Stimulated activated naive B cell treated with anti-CD40 and anti-IgM and Interleukin-4, amounts not matched to agents 10 μg/mL and 1 μg/mL and 100 μg/mL, for 72 hours (primary cell): ENCODE measurements at places on chromosomes 13 and 19.

GRCh38 chr13:88162076-88162702, 491.0 kb downstream of the SLITRK5 start:
- DNase-seq = no peak

- DNase-seq = no peak
Measured at GRCh38 chr13:44435919-44436510, 62.4 kb downstream of the SERP2 start.

DNA sequence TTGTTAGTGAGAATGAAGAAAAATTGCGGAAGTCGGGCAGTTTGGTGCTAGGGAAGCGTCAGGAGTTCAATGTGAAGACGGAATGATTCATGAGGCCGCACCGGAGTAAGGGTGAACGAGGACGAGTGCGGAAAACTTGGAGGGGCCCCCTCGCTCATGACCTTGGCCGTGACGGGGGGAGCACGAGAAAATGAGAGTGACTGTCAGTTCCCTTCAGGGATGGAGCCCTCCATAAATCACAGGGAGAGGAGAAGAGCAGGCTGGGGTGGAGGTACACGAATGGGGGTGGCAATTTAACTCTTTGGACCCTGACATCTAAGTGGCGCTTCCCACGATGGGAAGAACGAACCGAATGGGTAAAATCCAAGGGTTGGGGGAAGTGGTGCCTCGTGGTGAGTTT, 486.4 kb downstream of the TSHZ3 start:
- no peak for DNase-seq

- no peak for DNase-seq
Measured at GRCh38 chr13:104648291-104648690, 1582.1 kb upstream of the SLC10A2 start.

DNA sequence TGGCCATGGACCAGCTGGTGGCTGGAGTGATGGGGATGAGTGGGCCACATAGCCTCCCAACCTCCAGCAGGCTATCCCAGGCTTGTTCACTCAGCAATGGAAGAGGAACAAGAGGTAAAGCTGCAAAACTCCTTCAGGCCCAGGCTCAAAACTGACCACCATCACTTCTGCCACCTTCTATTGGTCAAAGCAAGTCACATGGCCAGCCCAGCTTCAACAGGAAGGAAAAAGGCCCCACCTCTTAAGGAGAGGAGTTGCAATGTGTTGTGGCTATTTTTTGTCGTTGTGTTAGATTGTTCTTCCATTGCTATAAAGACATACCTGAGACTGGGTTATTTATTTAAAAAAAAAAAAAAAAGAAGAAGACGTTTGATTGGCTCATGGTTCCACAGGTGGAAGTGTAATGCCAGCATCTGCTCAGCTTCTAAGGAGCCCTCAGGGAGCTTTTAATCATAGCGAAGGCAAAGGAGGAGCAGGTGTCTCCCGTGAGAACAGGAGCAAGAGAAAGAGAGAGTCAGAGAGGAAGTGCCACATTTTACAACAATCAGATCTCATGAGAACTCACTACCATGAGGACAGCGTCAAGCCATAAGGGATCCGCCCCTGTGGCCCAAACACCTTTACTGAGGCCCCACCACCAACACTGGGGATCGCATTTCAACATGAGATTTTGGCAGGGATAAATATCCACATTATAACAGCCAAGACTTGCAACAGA, 5.4 kb downstream of the IGSF23 start:
- DNase-seq = no peak

DNA sequence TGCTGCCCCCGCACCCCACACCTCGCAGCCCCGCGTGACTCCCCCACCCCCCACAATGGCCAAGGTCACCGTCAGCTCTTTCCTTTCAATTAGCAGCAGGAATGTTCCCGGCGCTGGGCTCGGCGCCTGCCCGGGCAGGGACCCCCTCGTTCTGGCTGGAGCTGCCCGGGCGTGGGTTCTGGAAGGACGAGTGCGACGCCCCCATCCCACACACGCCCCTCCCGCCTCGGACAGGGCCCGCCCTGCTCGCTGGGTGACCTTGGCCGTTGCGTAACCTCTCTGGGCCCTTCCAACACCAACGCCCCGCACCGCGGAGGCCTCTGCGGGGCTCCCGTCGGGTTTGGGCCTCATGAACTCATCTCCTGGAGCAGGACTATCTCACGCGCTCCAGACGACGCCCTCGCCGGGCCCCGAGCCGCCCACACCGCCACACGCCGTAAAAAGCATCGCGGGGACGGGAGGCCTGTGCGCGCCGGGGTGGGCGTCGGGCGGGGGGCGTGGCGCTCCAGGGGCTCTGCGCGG, 10.3 kb downstream of the PALM start:
- DNase-seq = no peak

GRCh38 chr19:12513531-12514061, 29.0 kb upstream of the ZNF709 start:
- no peak for DNase-seq

- no peak for DNase-seq
Measured at GRCh38 chr13:93230261-93230855, 3.8 kb downstream of the GPC6 start.

- no peak for DNase-seq
Measured at GRCh38 chr19:33273881-33274662, 28.3 kb downstream of the CEBPA start.

DNA sequence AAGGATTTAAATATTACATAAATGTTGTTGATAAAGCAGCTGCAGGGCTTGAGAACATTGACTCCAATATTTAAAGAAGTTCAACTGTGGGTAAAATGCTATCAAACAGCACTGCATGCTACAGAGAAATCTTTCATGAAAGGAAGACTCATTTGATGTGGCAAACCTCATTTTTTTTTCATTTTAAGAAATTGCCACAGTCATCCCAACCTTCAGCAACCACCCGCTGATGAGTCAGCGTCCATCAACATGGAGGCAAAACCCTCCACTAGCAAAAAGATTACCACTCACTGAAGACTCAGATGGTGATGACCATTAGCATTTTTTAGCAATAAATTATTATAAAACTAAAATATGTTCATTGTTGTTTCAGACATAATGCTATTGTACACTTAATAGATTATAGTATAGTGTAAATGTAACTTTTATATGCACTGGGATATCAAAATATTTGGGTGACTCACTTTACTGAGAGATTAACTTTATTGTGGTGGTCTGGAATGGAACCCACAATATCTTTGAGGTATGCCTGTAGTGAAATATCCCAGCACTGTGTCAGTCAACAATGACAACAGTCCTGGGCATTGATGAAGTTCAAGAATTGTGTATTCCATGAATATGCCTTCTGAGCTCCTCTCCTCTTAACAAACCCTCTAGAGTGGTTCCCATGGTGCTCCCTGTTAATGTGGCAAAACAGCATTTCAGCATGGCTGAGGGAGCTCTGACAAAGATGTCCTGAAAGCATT, 52.4 kb upstream of the SOX21 start:
- DNase-seq = no peak

DNA sequence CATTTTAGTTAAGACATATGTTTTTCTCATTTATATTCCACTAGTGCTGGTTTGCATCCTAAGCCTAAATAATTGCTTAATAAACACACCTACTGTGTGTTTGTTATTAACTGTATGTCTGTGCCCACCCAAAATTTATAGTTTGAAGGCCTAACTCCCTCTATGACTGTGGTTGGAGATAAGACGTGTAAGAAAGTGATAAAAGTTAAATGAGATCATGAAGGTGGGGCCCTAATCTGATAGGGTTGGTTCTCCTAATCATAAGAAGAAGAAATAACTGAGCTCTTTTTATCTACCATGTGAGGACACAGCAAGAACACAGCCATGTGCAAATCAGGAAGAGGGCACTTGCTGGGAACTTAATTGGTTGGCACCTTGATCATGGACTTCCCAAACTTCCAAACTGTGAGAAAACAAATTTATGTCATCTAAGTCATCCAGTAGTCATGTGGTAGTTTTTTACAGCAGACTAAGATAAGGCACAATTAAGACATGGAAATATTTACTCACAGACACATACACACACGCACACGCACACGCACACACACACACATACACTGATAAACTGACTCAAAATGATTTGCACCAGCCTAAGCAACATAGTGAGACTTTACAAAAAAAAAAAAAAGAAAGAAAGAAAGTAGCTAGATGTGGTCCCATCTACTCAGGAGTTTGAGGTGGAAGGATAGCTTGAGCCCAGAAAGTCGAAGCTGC, 662.1 kb downstream of the PCDH9 start:
- DNase-seq = no peak

DNA sequence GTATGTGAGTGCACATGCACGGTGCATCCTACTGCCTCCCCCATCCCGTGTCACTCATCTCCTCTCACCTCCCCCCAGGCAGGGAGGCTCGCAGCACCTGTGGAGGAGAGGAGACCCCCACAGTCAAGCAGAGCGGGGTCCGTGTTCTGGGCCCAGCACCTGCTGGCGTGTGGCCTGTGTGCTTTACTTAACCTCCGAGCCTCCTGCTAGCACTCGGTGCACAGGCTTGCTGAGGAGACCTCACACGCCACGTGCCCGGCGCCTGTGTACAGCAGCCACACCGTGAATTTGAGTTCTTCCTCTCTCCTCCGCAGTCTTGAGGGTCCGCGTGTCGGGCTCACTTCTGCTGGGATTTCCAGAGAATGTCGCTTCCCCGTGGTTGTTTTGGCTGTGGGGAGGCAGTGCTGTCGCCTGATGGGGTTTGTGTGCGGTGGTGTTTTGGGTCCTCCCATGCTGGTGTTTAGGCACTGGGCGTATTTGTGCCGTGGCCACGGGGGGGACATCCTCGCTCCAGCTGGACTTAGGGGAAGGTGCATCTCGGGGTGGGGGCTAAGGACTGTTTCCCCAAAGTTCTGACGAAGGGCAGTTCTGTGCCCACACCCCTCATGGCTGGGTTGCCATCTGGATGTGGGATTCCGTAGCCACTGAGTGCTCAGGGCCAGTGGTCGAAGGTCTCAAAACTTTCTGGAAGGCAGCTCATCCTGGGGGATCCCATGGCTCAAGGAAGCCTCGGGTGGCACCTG, 34.8 kb upstream of the TMEM255B start:
- no peak for DNase-seq

GRCh38 chr19:31574251-31574973, 225.2 kb upstream of the TSHZ3 start:
- DNase-seq = no peak

DNA sequence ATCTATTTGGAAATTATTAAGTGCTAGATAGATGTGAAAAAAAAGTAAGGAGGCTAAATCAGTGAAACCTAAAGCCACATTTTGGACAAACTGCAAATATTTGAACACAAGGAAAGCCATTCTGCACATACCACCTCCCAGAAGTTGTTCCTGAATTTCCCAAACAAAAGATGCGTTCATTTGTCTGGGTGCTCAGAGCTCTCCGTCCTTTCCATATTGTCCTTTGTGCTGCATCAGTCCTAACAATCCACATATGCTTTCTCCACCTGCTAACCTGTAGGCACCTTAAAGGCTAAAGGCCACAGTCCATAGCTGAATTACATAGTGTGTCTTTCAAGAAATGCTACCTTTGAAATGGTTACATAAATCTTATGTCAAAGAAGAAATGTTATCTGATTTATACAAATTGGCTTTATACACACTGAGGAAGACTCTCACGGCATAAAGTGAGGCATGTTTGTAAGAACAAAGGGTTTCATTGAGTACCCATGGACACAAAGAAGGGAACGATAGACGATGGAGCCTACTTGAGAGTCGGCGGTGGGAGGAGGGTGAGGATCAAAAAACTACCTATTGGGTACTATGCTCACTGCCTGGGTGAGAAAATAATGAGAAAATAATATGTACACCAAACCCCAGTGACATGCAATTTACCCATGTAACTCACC, 182.0 kb downstream of the RGCC start:
- DNase-seq = no peak

GRCh38 chr13:54633456-54633855, 1604.8 kb downstream of the OLFM4 start:
- DNase-seq = no peak

DNA sequence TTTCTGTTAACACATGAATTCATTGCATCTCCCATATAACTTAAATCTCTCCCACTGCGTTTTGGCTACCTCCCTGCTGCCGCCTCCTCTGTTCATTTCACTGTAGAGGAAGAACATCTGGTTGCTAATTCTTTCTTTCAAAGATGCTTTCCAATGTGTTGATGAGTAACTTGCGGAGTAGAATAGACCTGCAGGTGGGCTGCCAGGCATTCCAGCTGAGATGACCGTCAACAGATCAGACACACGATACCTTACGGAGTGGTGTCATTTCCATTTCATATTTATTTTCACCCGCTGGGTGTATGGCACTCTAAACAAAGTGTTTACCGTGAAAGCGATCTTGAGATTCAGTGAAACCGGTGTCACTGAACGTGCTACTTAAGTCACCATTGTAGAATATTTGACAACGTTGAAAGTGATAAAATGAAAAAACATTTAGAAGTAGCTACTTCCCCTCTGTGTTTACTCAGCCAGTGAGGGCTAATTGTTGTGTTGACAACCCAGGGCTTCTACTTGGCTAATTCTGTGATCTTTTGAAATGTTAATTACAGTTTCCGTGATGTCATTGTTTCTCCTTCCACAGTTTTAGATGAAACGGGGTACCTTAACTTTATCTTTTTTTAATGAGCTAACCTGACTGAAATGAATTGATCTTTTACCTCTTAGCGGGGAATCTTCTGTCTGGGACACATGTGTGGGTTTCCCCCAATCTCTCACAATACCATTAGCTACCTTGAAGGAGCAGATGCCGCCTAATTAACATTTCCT, 228.5 kb upstream of the ARGLU1 start:
- no peak for DNase-seq

DNA sequence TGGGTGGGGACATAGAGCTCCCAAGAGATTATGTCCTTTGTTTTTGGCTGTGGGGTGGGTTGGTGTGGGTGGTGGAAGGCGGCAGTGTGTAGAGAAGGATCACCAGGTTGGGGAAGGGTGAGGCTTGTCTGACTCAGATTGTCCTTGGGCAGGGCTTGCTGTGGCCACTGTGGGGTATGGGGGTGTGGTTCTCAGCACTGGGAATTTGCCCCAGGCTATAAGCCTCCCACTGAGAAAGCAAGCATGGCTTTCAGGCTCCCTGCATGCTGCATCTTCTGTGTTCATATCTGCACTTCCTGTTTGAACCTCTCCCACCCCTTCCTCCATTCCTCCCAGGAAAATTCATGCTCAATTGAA, 34.9 kb downstream of the DNAJC15 start:
- DNase-seq = no peak

- no peak for DNase-seq
Measured at GRCh38 chr13:37956536-37956935, 87.0 kb upstream of the TRPC4 start.
